ENCODE measurements at places on chromosomes 5 and 9.
A peak's percentile ranks its signal among the peaks of the same experiment; 100 is the strongest.

GRCh38 chr5:54754878-54755277 is 230.5 kb downstream of the ESM1 start:
- no peak for DNase-seq

DNA sequence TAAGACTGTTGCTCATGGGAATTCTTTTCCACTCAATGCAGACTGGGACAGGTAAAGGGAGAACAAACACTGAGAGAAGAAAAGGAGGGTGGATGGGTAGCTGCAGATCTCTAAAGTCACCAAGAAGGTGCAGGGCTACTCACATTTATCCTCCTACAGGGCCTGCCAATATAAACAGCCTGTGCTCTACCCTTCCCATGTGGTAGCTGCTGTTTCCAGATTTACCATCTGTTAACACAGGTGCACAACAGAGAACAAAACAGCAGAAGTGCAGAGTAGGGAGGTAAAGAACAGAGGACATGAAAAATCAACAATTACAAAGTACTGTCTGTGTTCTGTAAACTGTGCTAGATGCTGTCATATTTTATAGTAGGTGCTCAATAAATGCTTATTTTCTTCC is 26.0 kb downstream of the JAKMIP2 start:
- DNase-seq = no peak

DNA sequence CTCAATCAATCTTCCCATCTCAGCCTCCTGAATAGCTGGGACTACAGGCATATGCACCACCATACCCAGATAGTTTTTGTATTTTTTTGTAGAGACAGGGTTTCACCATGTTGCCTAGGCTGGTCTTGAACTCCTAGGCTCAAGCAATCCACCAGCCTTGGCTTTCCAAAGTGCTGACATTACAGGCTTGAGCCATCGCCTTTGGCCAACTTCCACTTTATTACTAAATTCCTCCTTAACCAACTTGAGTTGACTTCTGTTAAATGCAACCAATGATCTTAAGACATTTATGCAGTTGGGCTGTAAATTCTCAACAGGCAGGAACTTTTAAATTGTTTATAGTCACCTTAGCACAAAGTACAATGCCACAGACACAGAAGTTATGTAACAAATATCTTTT is 2.8 kb downstream of the LARS1 start:
- DNase-seq = no peak

- DNase-seq = no peak
These were observed 24.8 kb upstream of the HNRNPA0 start for GRCh38 chr5:137778772-137779564.

- DNase-seq = no peak
These were observed 15.7 kb downstream of the SEMA4D start for GRCh38 chr9:89482056-89482851.

DNA sequence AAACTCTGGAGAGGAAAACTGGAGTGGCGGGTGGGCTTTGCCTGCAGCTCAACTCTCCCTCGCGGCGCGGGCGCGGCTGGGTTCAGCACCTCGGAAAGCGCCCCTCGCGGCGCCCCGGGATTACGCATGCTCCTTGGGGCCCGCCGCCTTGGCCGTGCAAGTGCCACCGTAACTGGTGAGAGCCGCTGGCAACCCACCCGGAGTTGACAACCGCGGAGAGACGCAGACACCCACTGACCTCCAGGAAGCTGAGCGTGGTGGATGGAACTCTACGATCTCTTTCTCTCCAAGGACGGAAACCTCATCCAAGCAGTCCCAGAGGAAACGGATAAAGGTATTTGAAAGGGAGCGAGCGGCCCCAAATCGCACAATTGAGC is 194 bp upstream of the RXFP3 start:
- DNase-seq = peak; percentile 0

DNA sequence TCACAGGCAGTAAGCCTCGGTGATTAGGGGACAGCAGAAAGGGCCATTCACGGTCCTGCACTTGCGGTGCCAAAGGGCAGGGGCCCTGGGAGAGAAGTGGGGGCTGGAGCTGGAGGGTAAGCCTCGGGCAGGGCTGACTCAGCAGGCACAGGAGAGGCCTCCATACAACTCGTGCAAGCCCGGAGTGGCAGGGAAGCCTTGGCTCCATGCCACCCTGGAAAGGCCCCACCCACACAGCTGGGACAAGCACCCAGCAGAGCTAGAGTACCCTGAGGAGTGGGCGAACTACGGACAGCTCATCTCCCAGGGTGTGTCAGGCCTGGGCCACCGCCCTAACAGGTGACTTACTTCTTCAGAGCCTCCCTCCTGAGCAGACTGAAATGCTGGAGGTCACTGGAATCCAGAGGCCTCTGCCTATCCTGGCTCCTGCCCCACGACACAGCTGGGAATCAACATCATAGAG is 5.6 kb upstream of the CAMK2A start:
- DNase-seq = no peak

DNA sequence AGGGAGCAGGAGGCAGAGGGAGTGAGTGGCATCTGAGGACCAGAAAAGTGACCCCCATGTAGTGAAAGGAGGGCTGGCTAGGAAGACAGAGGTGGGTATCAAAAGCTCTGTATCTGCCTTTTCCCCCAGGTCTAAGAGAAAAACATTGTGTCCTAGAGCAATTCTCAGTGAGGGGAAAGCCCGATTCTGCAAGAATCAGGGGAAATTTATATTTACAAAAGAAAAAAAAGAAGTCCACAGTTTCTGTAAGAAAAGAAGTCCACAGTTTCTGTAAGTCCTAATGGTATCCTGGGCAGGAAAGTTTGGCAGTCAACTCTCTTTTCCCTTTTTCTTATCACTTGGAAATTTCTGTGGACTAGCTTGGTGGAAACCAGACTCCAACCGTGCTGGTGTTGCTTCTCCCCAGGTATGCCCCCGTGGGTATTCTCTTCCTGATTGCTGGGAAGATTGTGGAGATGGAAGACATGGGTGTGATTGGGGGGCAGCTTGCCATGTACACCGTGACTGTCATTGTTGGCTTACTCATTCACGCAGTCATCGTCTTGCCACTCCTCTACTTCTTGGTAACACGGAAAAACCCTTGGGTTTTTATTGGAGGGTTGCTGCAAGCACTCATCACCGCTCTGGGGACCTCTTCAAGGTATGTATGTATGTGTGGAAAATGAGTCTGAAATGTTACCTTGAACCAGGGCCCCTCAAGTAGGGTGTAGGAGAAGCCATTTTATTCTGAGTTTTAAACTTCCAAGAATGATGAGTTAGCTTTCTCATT is 73.0 kb downstream of the SLC1A3 start:
- DNase-seq = no peak

GRCh38 chr9:18056993-18057369 is 417.0 kb upstream of the ADAMTSL1 start:
- no peak for DNase-seq

DNA sequence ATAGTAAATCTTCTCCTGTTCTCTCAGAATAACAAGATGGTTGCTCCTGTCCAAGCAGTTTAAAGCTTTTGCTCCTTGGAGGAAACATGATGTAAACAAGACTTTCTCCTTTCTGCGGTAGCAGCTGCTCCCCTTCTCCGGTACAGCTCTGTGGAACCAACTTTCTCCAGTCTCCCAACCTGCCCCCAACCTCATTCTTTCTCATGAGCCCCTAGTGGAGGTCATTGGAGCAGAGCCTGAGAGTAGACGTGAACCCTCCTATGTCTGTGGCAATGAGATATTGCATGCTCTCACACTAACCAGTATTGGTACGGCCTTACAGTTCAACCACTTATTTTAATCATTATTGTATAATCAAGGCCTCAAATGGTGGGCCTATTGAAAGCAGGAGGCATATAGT is 483.8 kb upstream of the CDH10 start:
- DNase-seq = no peak

DNA sequence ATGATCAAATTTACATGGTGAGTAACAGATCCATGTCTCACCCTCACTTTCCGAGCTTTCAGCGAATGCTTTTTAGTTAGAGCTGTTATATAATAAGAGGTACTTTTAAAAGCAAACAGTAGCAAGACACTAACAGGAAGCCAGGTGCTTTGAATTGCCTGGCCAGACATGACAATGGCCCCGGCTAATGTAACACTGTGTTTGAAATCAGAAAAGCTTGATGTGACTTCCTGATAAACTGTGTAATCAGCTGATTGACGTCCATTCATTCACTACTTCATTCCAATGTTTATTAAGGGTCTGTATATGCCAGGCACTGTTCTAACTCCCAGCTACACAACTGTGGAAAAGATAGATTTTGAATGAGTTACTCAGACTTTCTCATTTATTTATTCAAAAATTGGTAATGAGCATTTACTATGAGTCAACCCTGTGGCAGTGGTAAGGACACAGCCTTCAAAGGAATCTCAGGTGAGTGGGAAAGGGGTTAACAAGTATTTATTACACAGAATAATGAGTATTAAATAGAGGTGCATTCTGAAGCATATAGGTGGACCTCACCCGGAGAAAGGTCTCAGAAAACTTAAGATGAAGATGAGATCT is 26.6 kb downstream of the DPYSL3 start:
- DNase-seq = no peak

GRCh38 chr5:92890841-92891244 is 690.2 kb downstream of the NR2F1-AS1 start:
- DNase-seq = no peak

DNA sequence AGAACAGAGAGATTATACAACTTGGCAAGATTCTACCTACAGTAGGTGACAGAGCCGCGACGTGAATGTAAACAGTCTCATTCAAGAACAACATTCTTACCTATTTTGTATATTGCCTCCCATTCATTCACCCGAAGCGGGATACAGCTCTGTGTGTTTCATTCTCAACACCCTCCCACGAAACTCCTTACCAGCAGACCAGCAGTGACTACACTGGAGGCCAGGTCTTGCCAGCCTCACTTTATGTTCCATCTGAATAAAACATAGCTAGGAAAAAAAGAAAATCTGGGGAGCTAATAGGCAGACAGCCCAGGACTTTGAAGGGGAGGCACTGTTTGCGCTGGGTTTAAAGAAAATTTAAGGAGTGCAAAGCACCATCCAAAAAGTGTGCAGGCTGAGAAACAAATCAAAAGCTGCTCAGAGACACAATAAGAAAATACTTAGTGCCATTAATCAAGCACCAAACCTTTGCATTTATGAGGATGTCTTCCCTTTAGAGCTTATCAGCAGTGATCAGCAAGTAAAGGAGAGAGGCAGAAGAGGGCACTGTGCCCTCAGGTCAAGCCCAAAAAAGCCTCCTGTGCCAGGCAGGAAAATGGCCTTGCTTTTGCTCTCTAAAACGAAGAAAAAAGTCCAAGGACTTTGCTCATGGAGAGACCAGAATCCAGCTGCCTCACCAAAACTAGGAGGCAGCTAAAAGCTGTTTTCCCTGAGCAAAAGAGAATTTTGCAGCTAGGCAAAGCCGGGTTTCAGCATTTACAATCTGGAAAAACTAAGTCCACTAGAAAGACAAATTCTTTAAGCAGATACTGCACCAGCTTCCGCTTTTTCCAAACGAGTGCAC is 295.1 kb downstream of the BNC2 start:
- no peak for DNase-seq

DNA sequence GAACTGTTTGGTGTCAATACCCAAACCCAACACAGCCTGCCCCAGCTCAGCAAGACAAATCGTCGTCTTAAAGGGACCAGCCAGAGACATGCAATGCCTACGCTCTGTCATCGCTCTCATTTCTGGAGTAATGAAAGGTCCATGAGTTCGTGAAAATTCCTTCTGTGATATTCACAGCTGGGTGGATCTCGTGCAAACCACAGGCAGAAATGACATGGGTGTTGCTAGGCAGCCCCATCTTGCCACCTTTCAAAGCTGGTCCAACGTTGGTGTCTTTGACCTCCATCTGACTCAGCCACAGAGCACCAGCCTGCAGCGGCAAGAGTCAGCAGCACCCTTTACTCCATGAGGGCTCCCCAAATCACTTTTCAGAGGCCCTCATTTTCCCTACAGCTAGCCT is 215.3 kb downstream of the SLIT3 start:
- DNase-seq = no peak

GRCh38 chr5:66302344-66302743 is 158.2 kb downstream of the SREK1 start:
- no peak for DNase-seq

GRCh38 chr5:80937584-80938356 is 22.4 kb upstream of the RASGRF2 start:
- no peak for DNase-seq

DNA sequence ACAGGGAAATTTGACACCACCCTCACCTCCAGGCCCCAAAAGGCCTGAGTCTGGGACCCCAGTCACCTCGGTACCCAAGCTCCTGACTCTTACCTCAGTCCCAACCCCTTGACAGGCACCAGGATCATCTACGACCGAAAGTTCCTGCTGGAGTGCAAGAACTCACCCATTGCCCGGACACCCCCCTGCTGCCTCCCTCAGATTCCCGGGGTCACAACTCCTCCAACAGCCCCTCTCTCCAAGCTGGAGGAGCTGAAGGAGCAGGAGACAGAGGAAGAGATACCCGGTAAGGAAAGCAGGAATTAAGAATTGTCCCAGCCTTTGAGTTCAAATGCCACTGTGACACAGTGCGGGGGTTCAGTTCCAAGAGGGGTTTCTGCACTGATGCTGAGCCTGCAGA is 1.3 kb downstream of the EIF4EBP3 start:
- DNase-seq = no peak

DNA sequence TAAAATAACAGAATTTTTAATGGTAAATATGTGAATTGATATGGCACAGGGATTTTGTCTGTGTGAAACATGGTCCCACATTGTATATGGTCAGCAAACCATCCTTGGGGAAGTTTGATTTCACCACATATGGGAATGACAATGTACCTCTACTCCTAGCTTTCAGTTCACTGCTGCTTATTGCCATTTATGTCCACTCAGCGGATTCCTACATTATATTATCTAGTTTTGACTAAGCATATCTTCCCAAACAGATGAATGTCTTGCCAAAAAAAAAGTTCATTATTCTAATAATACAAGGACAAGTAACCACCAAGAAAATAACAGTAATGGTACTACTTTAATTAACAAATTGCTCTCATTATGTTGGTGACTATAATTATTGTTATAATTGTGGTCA is 1521.6 kb downstream of the MAT2B start:
- DNase-seq = no peak

DNA sequence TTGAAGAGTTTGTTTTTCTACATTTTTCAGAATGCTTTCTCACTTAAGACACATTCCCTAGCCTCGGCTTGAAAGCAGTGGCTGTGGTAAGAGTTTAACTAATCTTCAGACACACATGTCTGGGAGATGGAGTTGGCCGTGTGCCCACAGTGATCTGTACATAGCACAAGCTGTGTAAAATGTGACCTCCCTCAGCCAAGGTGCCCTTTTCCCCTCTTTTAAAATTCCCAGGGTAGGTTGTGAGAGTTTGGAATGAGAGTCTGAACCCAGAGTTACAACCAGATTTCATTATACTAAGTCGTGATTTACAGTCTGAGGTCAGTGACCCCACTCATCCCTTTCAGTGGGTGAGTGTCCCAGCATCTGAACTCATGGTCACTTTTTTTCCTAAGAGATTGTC is 230.4 kb downstream of the DOCK8 start:
- no peak for DNase-seq

DNA sequence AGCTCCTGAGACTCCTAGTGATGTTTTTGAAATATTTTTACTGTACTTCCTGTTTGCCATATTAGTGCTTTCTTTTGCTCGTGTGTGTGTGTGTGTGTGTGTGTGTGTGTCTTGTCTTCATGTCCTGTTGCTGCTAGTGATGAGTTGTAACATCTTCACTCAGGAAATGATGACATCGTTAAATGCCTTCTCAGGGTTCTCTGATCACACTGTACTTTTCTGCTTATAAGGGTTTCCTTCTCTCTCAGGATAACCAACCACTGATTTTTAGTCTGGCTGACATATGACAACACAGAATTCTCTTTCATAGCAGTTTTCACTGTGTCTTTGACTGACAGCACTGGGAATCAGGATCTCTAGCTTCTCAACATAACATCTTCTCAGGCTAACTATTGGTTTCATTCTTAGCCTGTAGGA is 16.1 kb downstream of the SV2C start:
- DNase-seq = no peak

GRCh38 chr5:1245905-1246576 is 20.9 kb downstream of the SLC6A18 start:
- no peak for DNase-seq
